ENCODE measurements at places on chromosomes 13 and 19.

DNA sequence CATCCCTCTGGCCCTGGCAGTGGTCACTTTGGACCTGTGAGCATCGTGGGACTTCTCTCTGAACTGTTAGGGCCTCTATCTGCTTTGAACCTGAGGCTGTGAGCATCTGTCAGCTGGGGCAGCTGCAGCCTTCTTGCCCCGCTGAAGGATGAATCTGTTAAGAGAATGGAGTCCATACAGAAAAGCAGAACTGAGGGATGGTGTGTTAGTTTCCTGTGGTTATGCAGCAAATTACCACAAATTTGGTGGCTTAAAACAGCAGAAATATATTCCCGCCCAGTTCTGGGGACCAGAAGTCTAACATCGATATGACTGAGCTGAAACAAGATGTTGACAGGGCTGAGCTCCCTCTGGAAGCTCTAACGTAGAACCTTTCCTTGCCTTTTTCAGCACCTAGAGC is 1.6 kb upstream of the ZNF497 start:
- no peak for DNase-seq

DNA sequence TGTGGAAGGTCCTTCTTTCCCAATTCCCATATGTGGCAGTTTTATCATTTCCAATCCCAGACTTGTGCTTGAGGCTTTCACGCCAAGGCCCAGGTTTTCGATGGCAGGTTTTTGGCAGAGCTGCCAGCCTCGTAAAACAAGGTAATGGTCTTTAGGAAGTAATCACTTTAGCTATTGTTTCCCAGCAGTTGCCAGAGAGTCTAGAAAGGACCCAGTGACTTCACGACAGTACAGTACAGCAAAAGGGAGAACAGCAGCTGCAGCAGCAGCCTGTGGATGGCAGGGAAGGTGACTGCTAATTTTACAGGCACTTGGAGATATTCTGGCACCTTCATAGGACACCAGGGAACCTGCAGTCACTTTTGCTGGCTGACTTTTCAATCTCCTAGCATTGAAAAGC is 291.6 kb upstream of the MAB21L1 start:
- DNase-seq, result no peak

GRCh38 chr13:51532736-51533197 is 51.5 kb upstream of the WDFY2 start:
- DNase-seq, result no peak

DNA sequence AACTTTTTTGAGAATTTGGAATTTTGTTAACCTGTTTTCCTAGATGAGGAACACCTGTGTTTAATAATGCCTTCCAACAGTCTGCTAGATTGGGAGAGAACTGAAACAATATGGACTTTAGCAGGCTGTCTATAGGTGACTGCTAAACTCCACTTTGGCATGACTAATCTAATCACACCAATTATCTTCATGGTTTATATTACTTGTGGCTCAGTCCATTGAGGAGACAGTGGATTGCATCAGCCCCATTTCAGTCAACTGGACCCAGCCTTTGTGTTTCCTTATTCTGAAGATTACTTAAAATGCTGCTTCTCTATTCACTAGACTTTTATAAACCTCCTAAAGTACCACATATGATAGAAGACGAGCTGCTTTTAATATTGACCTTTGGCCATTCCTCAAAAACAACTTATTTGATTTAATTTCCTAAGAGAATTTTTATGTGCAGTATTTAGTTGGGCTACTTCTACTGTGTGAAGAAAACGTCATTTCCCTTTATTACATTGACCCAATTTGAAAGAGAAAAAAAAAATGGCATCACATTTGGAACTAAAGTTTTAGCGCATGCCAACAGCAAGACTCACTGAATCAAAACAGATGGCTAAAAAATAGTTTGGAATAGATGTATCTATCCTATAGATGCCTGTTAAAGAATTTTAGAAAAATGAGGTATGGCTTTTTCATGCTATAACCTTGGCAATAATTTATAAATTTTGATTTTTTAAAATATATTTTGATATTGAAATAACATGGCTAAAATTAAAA is 295.8 kb downstream of the NDFIP2 start:
- DNase-seq, result peak; percentile 13

DNA sequence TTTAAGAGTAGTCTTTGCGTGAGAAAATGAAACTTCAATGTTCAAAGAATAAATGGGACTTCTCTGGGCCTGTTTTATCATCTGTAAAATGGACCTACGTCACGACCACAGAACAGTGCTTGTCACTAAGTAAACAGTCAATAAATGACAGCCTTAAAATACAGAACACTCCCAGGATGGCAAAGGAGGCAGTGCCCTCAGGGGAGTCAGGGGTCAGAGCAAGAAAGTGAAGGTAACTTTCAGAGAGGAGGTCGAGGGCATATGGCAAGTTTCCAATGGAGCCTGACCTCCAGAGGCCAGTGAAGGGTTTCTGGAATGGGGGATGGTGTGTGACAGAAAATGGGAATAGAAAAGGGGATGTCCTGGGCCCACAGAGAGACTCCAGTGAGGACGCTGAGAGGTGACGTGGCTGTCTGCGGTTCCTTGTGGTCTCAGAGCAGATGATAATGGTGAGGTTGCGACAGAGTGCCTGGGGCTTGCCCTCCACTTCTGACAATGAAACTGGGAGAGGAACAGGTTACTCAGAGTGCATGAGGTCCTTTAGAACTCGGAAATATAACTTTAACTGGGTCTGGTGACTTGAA is 91.8 kb downstream of the UBL3 start:
- peak; percentile 70 for DNase-seq

- DNase-seq, result peak; percentile 70
Observed at GRCh38 chr19:46537136-46538097, 41.8 kb upstream of the PNMA8B start.

DNA sequence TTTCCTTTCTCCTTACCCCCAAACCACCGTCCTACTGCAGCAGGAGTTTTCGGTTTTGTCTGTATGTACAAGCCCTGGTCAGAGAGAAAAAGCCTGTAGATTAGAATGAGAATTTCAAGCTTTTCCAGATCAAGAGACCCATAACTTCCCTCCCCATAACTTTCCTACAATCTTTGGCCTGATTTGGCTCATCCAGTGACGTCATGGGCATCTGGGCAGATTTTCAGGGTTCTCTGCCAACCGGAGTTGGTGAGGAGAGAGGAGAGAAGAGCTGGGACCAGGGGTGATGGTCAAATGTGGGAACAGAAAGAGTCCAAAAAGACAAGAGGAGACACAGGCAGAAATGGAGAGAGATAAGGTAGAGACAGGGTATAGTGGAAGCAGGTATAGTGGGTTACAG is 10.5 kb downstream of the IZUMO2 start:
- no peak for DNase-seq

GRCh38 chr13:85618521-85618920 is 180.7 kb downstream of the SLITRK6 start:
- DNase-seq, result no peak

DNA sequence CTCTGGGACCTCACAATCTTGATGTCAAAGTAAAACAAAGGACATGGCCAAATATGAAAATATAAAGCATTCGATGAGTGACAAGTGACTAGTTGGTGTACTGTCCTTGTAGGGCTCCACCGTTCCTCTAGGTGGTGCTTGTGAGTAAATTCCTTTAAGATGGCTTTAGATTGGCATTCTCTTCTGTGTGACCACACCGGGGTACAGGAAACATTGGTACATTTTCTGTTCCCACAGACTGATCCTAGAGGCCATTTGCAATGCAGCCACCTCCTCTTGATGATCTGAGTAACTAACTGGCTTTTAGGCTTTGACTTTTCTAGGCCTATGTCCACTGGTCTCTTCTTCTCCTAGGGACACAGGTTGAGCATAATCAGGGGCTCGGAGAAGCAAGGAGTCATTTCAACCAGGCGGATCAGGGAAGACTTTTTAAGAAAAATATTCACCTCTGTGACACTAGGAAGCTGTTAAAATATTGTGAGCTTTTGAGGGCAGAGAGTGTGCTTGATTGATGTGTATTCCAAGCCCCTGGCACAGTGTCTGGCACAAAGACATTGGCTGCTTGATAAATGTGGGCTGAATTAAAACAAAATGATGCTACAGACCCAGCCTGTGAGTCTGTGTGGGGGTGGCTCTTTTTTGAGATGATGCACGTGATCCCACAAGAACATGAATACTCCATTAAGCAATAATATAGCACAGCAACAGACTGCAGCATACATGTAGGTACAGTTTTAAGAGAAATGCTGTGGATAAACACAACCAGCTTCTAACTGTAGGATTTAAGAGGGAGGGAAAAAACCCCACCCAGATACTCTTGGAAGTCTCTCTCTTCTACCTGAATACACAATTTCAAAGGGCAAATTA is 21.0 kb downstream of the EPSTI1 start:
- DNase-seq, result peak; percentile 50

DNA sequence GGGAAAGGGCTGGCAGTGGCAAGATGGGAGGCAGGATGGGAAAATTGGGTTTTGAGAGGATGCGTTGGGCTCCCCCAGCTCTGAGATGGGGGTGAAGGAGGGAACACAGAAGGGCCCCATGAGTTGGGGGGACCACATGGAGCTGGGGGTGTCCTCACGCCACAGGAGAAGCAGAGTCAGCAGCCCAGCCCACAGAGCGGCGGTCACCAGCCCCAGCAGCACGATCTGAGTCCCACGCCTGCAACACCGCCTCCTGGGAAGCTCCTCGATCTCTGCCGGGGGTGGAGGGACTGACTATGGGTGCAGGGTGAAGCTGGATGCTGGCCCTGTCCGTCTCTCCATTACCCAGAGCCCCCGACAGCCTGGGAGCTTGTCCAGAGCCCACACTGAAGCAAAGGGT is 3.3 kb downstream of the FCER2 start:
- no peak for DNase-seq

DNA sequence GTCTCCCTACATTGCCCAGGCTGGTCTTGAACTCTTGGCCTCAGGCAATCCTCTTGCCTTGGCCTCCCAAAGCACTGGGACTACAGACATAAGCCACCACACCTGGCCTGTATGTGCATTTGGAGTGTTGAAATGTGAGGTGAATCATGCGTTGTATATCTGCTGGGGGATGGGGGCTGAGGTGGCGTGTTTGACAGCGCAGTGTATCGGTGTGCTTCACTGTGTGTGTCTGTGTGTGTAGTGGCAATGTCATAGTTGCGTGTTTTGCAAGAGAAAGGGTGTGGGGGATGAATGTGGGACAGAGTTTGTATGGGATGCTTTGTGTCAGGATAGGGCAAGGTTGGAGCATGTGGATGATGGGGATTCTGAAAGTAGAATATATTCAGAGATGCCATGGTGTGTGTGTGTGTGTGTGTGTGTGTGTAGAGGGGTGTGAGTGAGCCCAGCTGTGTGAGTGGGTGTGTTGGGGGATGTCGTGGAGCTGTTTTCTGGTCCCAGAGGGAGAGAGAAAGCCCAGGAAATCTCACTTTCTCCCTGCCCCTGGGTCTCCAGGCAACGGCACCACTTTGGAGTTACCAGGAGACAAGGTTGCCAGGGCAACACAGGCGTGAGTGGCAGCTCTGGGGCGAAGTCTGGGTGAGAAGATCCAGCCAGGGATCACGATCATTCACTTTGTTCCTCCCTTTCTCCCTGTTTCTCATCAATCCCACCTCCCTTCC is 1.1 kb upstream of the SWSAP1 start:
- no peak for DNase-seq

DNA sequence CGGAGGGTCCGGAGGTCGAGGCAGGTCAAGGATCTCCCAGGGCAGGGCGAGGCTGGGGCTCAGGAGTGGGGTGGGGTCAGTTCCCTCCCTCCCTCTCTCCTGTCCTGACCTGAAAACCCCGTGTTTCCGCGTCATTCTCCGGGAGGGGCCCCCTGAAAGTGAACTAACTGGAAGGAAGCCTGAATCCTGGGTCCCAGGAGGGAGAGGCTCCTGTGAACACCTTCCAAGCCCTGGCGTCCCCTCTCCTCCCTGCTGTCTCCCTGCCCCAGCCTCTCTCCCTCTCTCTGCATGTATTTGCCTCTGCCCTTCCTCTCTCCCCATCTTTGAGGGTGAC is 741 bp upstream of the CADM4 start:
- no peak for DNase-seq

DNA sequence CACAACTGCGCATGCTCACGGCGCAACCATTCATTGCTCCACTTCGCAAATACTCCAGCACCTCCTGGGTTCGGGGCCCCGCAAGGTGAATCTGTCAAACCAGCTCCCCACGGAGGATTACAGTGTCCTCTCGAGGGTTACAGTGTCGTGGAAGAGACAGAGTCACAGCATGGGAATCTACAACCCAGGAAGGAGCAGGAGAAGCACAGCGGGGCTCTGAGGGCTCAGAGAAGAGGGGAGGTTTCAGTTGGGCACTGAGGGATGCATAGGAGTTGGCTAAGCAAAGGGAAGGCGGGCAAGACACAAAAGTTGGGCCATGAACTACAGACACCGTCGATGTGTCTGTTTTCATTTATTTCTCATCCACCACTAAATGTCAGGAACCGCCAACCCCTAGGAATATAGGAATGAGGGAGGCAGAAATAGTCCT is 1.0 kb upstream of the GTF2F1 start:
- peak; percentile 76 for DNase-seq

DNA sequence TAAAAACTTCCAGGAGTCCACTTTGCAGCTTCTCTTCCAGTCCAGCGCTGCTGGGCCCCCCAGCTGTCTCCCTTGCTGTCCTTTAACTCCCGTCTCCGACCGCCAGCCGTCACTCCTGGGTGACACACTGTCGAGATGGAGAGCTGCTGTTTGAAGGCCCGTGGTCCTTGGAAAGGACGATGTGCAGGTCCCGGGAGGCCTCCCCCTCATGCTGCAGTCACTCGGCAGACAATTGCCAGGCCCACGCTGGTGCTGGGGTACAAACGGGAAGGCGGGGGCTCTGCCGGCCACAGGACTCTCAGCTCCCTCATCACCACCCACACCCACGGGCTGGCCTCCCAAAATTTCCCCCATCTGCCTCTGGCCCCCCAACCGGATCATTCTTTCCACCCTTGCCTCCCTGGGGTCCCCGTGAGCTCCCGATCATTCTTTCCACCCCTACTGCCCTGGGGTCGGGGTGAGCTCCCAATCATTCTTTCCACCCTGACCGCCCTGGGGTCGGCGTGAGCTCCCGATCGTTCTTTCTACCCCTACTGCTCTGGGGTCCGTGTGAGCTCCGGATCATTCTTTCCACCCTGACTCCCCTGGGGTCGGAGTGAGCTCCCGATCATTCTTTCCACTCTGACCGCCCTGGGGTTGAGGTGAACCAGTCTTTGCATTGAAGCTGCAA is 16.0 kb upstream of the ZNF554 start:
- DNase-seq, result no peak

DNA sequence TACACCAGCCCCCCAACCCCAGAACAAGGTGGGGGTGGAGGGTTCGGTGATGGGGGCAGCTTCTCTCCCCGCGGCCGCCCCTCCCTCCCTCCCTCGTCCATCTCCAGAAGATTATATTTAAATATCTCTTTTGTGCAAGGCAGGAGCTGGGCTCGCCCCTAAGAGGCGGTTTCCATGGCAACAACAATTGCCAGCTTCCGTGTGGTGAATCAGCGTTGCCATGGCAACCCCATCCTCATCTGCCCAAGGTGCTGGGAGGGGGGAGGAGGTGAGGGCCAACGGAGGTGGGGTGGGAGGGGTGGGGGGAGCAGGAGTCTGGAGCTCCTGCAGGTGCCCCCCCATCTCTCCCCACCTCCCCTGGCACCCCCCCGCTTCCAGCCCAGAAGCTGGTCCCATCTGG is 46.4 kb downstream of the CELF5 start:
- DNase-seq, result no peak

- DNase-seq, result no peak
Observed at GRCh38 chr19:4067396-4068046, 822 bp upstream of the ZBTB7A start.

GRCh38 chr13:29103065-29103800 is 283.1 kb downstream of the MTUS2 start:
- DNase-seq, result no peak

- DNase-seq, result peak; percentile 79
Observed at GRCh38 chr19:58059003-58059670, at the start of gene ZNF135. TSS of gene ZNF135 (plus strand) at chr19:58059282. CDS start at chr19:58060003, 721 bp downstream.

- DNase-seq, result no peak
Observed at GRCh38 chr19:33947265-33947964, 150.7 kb downstream of the KCTD15 start.

- no peak for DNase-seq
Observed at GRCh38 chr13:50136678-50137077, 121.4 kb downstream of the KCNRG start.
